Mucosa of gallbladder (tissue), 1 donor: ENCODE measurements at places on chromosomes 3 and 15. TPM values are rescaled to one million over a fixed set of nuclear protein-coding genes. Genes with fewer than 3 reads are reported as not detected.

Gene SNRPA1
- 33.2 TPM for total RNA-seq

Gene SLC28A2
- 86.6 TPM for total RNA-seq

Gene MRAS
- 31.7 TPM for total RNA-seq

Gene UBA7
- 122 TPM for total RNA-seq

Gene SLC22A14
- 0.46 TPM for total RNA-seq

Gene AADACL2
- 0.14 TPM for total RNA-seq

Gene ATP8B4
- 15.8 TPM for total RNA-seq

Gene RBM6
- 89.2 TPM for total RNA-seq

Gene ADAMTS17
- 3.6 TPM for total RNA-seq

Gene RFX7
- total RNA-seq = 15.9 TPM

Gene GOLGA8Q
- 1.6 TPM for total RNA-seq

Gene MESP2
- 0.75 TPM for total RNA-seq

Gene DUOXA2
- total RNA-seq = 87.1 TPM

Gene ISG20
- total RNA-seq = 383 TPM

Gene SMCO1
- total RNA-seq = not detected

Gene TRPC1
- 9.9 TPM for total RNA-seq

Gene TXNRD3
- total RNA-seq = 6.4 TPM

Gene NR2F2
- 288 TPM for total RNA-seq

Gene MAP6D1
- 1.1 TPM for total RNA-seq

Gene C3orf22
- total RNA-seq = not detected

Gene GOLGA8T
- total RNA-seq = 0.66 TPM

Gene LRRC34
- total RNA-seq = 2.3 TPM

Gene SSUH2
- 2.8 TPM for total RNA-seq

Gene BFSP2
- total RNA-seq = not detected

Gene LYZL4
- 0.32 TPM for total RNA-seq

Gene CP
- total RNA-seq = 2.0 TPM

Gene RTP1
- total RNA-seq = not detected

Gene NEK10
- total RNA-seq = 6.2 TPM

Gene TGM4
- total RNA-seq = not detected

Gene KCNMB2
- total RNA-seq = 4.4 TPM

Gene KIF15
- total RNA-seq = 1.7 TPM

Gene ZMYND10
- total RNA-seq = 2.2 TPM

Gene TM4SF4
- 6,086 TPM for total RNA-seq

Gene TRA2B
- 79.8 TPM for total RNA-seq

Gene SEMA3G
- 11.6 TPM for total RNA-seq

Gene CTXN2
- total RNA-seq = 0.06 TPM

Gene RTP3
- total RNA-seq = not detected
